ENCODE measurements at places on chromosomes 7 and 10.

- no peak overlapping the region for H3K4me3 ChIP-seq
- no peaks in the 10 kb centered on the region for H3K4me1 ChIP-seq
- no peak for DNase-seq
- H3K36me3 ChIP-seq, result no peaks in the 10 kb centered on the region
- no peaks in the 10 kb centered on the region for H3K27me3 ChIP-seq
Observed at GRCh38 chr7:91633013-91633441, 247.5 kb downstream of the MTERF1 start.

GRCh38 chr10:118968482-118968881 is 61.0 kb upstream of the NANOS1 start:
- H3K4me1 ChIP-seq, result no peaks in the 10 kb centered on the region
- no peak overlapping the region for H3K27ac ChIP-seq
- H3K4me3 ChIP-seq, result no peak overlapping the region

- no peak overlapping the region for H3K4me3 ChIP-seq
- no peak for DNase-seq
- H3K4me1 ChIP-seq, result no peaks in the 10 kb centered on the region
- H3K36me3 ChIP-seq, result no peaks in the 10 kb centered on the region
Observed at GRCh38 chr7:98729121-98729520, 112.0 kb downstream of the NPTX2 start.

DNA sequence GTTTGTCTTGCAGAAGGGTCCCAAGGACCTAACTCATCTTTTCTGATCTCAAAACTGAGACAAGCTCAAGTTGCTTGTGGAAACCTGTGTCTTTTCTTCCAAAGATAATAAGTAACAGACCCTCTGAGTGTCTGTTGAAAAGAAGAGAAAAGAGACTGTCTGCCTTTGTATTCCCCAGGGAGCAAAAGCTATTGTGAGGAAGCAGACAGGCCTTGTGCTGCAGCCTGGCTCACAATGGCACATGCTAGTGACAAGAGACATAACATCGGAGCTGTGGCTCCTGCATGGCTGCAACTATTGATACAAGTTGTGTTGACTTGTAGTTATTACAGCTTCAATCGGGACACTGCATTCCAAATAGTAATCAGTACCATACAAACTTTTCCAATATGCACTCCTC is 202.9 kb downstream of the DKK1 start:
- no peaks in the 10 kb centered on the region for H3K27me3 ChIP-seq
- DNase-seq, result no peak
- H3K4me1 ChIP-seq, result no peaks in the 10 kb centered on the region

DNA sequence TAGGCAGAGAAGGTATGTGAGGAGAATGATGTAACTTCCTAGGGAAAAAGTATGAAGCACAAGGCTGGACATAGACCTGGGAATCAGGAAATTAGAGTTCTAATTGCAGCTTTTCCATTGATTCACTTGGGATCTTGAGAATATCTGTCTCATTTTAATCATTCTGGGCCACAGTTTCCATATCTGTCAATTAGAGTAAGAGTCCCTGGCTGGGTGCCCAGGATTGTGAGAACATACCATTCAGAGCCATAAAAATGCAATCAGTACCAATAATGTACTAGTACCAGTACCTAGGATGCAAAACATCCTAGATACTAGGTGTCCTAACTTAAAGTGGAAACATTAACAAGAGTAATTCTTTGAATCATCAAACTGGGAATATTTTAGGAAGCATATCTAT is 29.6 kb downstream of the CAV1 start:
- H3K27me3 ChIP-seq, result peaks cover 4% of the 10 kb centered on the region
- no peak overlapping the region for H3K4me3 ChIP-seq
- H3K27ac ChIP-seq, result no peak overlapping the region
- H3K4me1 ChIP-seq, result no peaks in the 10 kb centered on the region
- H3K36me3 ChIP-seq, result no peaks in the 10 kb centered on the region
- DNase-seq, result no peak
